HT1080 (cell line): ENCODE measurements at places on chromosomes 12 and 14. TPM values are rescaled to one million over a fixed set of nuclear protein-coding genes. Genes with fewer than 3 reads are reported as not detected.
A peak's percentile ranks its signal among the peaks of the same experiment; 100 is the strongest.

Gene SRRM4
- not detected in 2 replicates for total RNA-seq

DNA sequence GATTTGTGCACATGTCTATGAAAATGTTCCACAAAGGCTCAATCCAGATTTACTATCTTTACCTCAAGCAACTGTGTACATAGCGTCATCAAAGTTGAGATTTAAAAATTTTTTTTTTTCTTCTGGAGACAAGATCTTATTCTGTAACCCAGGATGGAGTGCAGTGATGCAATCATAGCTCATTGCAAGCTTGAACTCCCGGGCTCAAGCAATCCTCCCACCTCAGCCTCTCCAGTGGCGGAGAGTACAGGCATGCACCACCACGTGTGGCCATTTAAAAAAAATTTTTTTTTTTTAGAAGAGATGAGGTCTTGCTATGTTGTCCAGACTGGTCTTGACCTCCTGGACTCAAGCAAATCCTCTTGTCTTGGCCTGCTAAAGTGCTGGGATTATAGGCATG, 2.3 kb downstream of the COCH start:
- DNase-seq = no peak

DNA sequence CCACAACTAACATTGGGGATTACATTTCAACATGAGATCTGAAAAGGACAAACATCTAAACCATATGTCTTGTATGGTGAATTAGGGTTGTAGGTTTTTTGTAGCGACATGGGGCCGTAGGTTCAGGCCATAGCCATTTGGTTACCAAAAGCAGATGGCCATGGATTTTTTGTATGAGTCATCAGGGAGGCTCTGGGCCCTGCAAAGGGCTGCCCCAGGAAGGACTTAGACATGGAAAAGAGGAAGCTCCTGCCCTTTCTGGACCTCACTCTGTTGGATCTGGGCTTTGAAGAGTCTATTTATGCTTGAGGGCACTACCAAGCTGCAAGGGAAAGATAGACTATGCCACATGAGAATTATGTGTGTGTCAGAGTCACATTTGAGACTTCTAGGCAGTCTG, 89.3 kb upstream of the DHRS4 start:
- no peak for DNase-seq

DNA sequence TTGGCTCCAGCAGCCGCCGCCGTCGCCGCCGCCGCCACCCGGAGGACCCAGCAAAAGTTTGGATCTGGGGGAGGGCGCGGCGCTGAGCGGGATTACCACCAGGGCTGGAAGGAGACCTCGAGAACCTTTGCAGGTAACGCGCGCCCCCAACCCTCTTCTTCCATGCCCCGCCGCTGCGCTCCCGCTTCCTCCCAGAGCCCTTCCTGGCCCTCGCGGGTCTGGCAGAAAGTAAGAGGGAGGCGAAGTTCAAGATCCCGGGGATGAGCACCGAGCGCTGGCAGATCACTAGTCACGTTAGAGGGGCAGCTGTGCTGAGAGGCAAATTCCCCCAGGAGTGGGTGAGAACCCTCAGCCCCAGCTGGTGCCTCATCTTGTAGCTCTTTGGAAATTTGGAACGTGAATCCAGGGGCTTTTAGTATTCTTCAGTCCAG, 3.9 kb downstream of the FLRT2 start:
- peak; percentile 31 for DNase-seq

Gene BICDL1
- not detected in 2 replicates for total RNA-seq

GRCh38 chr14:71138448-71139293, 231.4 kb downstream of the PCNX1 start:
- DNase-seq = peak; percentile 61

DNA sequence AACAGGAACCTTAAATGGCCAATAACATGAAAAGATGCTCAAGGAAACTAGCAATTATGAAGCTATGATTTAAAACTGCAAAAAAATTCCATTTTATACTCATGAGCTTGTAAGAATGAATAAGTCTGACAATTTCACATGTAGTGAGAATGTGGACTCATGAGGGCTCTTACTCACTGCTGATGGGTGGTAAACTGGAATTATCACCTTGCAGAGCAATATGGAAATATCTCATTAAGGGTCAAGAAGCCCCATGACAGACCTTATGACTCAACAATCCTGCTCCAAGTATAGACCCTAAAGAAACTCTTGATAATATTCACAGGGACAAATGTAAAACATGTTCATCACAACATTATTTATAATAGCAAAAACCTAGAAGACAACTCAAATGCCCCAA, 23.5 kb upstream of the SMAGP start:
- no peak for DNase-seq

Gene LRRK2
- 0.66 and 0.90 TPM in 2 replicates for total RNA-seq

GRCh38 chr14:75453817-75454434, 26.1 kb downstream of the JDP2 start:
- no peak for DNase-seq

Gene CLEC7A
- not detected in 2 replicates for total RNA-seq

DNA sequence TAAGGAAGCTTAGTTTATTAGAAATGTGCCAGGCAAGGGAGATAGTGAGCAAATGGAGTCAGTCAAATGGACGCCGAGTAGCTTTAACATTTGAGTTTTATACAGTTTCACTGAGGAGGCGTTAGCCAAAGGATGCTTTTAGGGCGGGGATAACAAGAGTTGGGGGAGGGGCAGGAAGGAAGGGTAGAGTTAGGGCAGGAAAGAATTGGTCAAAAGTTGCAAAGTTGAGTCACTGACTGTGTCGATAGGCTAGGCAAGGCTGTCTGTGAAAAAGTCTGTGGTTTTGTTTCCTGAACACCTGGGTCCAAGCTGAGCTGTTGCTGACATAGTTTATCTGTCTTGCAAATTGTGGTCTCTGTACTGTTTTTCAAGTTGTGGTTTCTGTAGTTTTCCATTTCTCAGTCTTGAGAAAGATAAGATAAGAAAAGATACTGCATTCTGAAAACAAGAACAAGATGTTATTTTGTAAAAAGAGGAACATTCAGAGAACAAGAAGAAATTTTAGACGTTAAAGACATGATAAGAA, 62.6 kb upstream of the RESF1 start:
- peak; percentile 63 for DNase-seq
